Epithelial cell of umbilical artery (primary cell): ENCODE measurements at places on chromosomes 6 and 20. TPM values are rescaled to one million over a fixed set of nuclear protein-coding genes. Genes with fewer than 3 reads are reported as not detected.

The PAK5 gene
- total RNA-seq: not detected in 2 replicates

The BPIFB1 gene
- total RNA-seq: not detected in 2 replicates

The PGC gene
- not detected in 2 replicates for total RNA-seq

The BRD2 gene
- 41.9 and 69.0 TPM in 2 replicates for total RNA-seq

The SF3B5 gene
- 78.9 and 129 TPM in 2 replicates for total RNA-seq

The RAB44 gene
- not detected in 2 replicates for total RNA-seq

The SLC23A2 gene
- 9.7 and 12.0 TPM in 2 replicates for total RNA-seq

The FAM217A gene
- total RNA-seq: not detected in 2 replicates

The PMEPA1 gene
- total RNA-seq: 2.3 and 19.2 TPM in 2 replicates

The VSX1 gene
- total RNA-seq: not detected in 2 replicates

The WFDC5 gene
- total RNA-seq: not detected in 2 replicates

The ADNP gene
- 25.7 and 30.2 TPM in 2 replicates for total RNA-seq

The CST4 gene
- total RNA-seq: not detected in 2 replicates

The KIAA0408 gene
- not detected in 2 replicates for total RNA-seq

The LAMA4 gene
- 307 and 441 TPM in 2 replicates for total RNA-seq

The GJA1 gene
- total RNA-seq: 663 and 1,009 TPM in 2 replicates

The KHDRBS2 gene
- not detected in 2 replicates for total RNA-seq

The ALDH5A1 gene
- total RNA-seq: 0.30 and 0.32 TPM in 2 replicates

The TSPO2 gene
- not detected in 2 replicates for total RNA-seq

The PPIL6 gene
- total RNA-seq: 1.7 and 2.3 TPM in 2 replicates

The ATP9A gene
- total RNA-seq: 21.4 and 25.4 TPM in 2 replicates

The ZBTB46 gene
- total RNA-seq: 2.9 and 4.9 TPM in 2 replicates

The MCCD1 gene
- not detected in 2 replicates for total RNA-seq

The SLC22A16 gene
- total RNA-seq: not detected in 2 replicates

The PLA2G7 gene
- not detected in 2 replicates for total RNA-seq

The CCN6 gene
- total RNA-seq: not detected in 2 replicates

The MYBL2 gene
- total RNA-seq: 19.8 and 19.9 TPM in 2 replicates

The MMUT gene
- total RNA-seq: 17.2 and 17.5 TPM in 2 replicates

The RFX6 gene
- total RNA-seq: not detected in 2 replicates

The HEY2 gene
- total RNA-seq: 10.5 and 15.3 TPM in 2 replicates

The BCAS1 gene
- under 0.01 TPM in 1 of 2 replicates, not detected in the other for total RNA-seq

The CNBD2 gene
- 1.4 and 4.2 TPM in 2 replicates for total RNA-seq

The SLC44A4 gene
- 0.15 and 0.32 TPM in 2 replicates for total RNA-seq

The MYCT1 gene
- total RNA-seq: 127 and 133 TPM in 2 replicates

The ARFGEF3 gene
- total RNA-seq: 2.3 and 3.5 TPM in 2 replicates

The CTNNBL1 gene
- total RNA-seq: 33.5 and 43.6 TPM in 2 replicates

The DDRGK1 gene
- total RNA-seq: 26.3 and 50.0 TPM in 2 replicates

The OVOL2 gene
- total RNA-seq: not detected in 2 replicates

The SGK1 gene
- 71.4 and 77.0 TPM in 2 replicates for total RNA-seq

The CHD6 gene
- total RNA-seq: 20.1 and 26.0 TPM in 2 replicates

The NCR2 gene
- not detected in 2 replicates for total RNA-seq

The RIPOR2 gene
- total RNA-seq: 0.46 TPM in 1 of 2 replicates, not detected in the other

The LY6G6D gene
- not detected in 2 replicates for total RNA-seq

The MATN4 gene
- not detected in 2 replicates for total RNA-seq

The BTNL2 gene
- not detected in 2 replicates for total RNA-seq

The MPIG6B gene
- total RNA-seq: not detected in 2 replicates

The EMILIN3 gene
- under 0.01 TPM in 1 of 2 replicates, not detected in the other for total RNA-seq

The CGA gene
- not detected in 2 replicates for total RNA-seq

The ENPP1 gene
- total RNA-seq: 2.3 and 3.6 TPM in 2 replicates

The PHACTR1 gene
- 3.2 and 8.8 TPM in 2 replicates for total RNA-seq

The RBM38 gene
- total RNA-seq: 10.9 and 16.2 TPM in 2 replicates

The IPCEF1 gene
- 0.32 TPM in 1 of 2 replicates, not detected in the other for total RNA-seq

The NDUFAF5 gene
- 21.7 and 25.3 TPM in 2 replicates for total RNA-seq

The BANF2 gene
- total RNA-seq: not detected in 2 replicates
